HCEC 1CT (cell line): ENCODE measurements at places on chromosomes 4 and X.

DNA sequence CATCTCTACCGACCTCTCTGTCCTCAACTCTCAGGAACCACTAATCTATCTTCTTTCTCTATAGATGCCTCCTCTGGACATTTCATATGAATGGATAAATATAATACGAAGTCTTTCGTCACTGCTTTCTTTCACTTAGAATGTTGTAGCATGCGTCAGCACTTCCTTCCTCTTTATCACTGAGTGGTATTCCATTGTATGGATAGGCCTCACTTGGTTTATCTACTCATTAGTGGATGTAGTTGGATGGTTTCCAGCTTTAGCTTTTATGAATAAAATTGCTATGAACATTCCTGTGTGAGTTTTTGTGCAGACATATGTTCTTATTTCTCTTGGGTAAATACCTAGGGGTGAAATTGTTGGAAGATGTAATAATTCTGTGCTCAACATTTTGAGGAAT lies 528.2 kb upstream of the FAT1 start:
- no peak for DNase-seq

GRCh38 chr4:77665381-77666069 lies 59.9 kb downstream of the CXCL13 start:
- DNase-seq, result no peak

DNA sequence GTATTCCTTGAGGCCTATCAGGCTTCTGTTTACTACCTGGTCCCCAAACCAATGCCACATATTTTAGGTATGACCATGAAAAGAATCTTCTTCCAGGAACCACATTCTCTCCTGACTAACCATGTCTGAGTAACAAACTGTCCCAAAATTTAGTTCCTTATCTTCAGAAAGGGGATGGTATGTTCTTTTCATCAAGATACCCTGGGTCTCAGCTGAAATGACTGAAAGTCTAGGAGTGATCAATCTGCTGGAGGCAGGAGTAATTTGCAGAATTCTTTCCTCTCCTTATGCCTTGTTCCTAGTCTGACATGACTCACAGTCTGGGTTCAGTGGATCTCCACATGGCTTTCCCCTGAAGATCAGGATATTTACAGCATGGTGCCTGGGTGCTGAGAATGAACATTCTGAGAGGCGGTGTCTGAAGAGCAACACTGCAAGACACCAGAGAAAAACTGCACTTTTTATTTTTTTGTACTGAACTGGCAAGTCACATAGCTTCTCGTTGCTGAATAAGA lies 665.5 kb downstream of the TLL1 start:
- DNase-seq, result no peak

GRCh38 chr4:144820011-144820727 lies 174.2 kb downstream of the HHIP start:
- DNase-seq, result no peak

GRCh38 chr4:86948276-86948675 lies 13.5 kb downstream of the AFF1 start:
- no peak for DNase-seq

DNA sequence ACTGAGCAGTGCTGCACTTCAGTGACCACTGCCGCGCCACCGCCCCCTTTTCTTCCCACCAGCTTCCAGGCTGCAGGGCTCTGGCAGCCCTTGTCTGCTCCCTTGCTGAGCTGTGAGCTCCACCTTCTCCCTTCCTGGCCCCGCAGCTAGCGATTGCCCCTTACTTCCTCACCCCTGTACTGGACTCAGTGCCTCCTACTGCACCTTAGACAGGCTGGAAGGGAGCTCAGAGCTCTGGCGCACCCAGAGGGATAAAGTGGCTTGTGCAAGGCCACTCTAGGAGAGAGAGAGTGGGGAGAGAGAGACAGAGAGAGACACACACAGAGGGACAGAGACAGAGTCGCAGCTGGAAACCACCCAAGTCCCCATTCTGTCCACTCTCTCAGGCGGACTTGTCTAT lies 6.0 kb downstream of the RASL11B start:
- DNase-seq, result no peak

DNA sequence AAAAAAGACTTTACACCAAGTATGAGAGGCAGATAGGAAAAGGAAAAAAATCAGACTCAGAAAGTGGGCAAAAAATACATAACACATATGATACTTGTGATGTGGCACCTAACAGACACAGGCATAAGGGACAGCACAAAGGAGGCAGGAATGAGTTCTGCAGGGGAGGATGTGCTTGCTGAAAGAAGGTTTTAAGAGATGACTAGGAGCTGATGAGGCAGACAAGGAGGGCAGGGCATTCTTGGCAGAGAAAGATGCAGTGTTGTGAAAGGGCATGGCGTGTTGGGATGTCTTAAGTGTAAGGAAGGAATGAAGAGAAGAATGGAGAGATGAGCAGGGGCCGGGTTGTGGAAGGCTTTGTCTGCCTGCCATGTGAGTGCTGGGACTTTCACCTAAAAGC lies 49.7 kb upstream of the TMEM154 start:
- peak; percentile 50 for DNase-seq

DNA sequence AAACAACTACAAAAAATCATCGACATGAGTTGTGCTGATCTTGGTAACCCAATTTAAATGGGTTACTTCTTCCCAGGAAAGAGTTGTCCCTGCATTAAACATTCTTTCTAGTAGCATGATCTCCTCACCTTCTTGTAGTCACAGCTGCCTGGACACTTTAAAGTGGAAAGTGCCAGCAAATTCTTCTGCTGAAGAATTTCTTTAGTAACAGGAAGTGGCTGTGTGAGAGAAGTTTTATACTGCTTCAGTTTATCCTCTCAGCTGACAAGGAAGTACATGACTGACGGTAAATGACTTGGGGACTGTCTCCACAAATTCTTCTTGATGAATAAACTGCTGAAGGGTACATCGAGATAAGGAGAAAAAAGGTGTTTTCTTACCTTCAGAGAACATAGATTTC lies 18.2 kb upstream of the TNIP3 start:
- DNase-seq, result peak; percentile 26

- no peak for DNase-seq
These were observed at the start of gene TRIM60 for GRCh38 chr4:165031436-165032211. TRIM60 (plus strand) TSS chr4:165031999; CDS start chr4:165040073, 8,074 bp downstream.

GRCh38 chrX:9516635-9517034 lies 51.8 kb downstream of the TBL1X start:
- no peak for DNase-seq

- peak; percentile 76 for DNase-seq
These were observed 172 bp upstream of the HSPA4L start for GRCh38 chr4:127782025-127782274.

- peak; percentile 45 for DNase-seq
These were observed 81.5 kb upstream of the CD99 start for GRCh38 chrX:2609431-2610238.

GRCh38 chrX:16836371-16836770 lies 33.8 kb downstream of the RBBP7 start:
- DNase-seq, result no peak

GRCh38 chr4:129335276-129335675 lies 239.3 kb downstream of the C4orf33 start:
- no peak for DNase-seq

- no peak for DNase-seq
These were observed 157.4 kb downstream of the STIM2 start for GRCh38 chr4:27018076-27018475.

DNA sequence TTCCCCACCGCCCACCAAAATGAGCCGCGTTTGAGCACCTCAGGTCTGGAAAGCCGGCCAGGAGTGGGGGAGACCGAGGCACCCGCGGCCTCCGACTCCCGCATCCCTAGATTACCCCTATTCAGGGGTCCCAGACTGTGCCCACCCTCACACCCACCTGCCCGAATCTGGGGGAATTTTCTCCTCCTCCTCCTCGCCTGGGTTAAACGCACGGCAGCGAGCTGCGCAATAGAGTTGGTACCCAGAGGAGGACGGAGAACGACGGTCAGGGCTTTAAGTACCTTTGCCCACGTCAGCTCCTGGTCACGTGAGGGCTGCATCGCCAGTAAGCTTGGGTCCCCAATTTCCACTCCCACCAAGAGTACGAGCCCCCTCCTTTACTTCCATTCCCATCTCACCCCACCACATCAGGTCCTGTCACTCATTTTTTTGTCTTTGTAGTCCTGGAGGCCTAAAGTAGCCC lies at the start of gene ARMCX2:
Gene ARMCX2 (minus strand): TSS at position 250 of the 463 bp plus-strand sequence. CDS start 2,262 bp downstream, outside the sequence.
- DNase-seq, result peak; percentile 37

- no peak for DNase-seq
These were observed 25.5 kb downstream of the CDKN2AIP start for GRCh38 chr4:183469936-183470335.

DNA sequence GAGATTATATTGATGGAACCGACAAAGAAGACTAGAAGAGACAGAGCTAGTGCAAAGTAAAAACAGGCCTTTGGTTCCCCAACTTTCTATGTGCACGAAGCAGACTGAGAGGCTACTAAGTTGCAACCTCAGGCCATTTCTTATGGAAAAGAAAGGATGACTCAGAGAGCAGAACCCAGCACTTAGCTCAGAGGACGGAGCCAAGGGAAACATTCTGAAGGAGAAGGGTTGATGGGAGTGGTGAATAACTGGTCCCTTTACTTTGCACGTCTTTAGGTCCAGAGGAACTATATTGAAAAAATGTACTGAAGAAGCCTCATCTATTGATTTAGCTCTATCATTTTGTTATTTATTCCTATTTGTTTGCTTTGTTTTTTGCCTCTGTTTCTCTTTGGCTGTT lies 182.1 kb downstream of the CPE start:
- no peak for DNase-seq

GRCh38 chrX:108348525-108348924 lies 89.7 kb downstream of the COL4A6 start:
- no peak for DNase-seq

- no peak for DNase-seq
These were observed 185.4 kb downstream of the DKK2 start for GRCh38 chr4:106850691-106851090.

DNA sequence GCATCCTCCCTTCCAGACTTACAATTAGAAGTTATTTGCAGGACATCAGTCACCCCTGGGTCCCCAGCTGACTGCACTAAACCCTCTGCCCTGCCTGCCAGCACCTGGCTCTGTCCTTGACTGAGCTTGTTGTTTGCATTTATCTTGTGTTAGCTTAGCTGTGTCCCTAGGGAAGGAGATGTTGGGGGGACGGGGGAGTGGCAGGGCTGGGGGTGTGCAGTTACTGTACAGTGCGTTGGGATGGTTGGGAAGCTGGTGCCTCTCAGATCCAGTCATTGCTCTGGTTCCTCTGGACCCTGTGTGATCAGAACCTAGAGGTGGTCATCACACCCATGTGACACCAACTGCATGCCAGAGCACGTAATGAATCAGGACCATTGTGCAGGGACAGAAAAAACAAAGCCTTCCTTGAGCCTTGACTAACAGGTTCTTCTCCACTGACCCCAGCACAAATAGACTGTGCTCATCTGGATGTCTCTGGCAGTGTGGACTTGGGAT lies 32.7 kb upstream of the PROM1 start:
- DNase-seq, result no peak

- DNase-seq, result no peak
These were observed 64.4 kb downstream of the RPS3A start for GRCh38 chr4:151163855-151164254.

DNA sequence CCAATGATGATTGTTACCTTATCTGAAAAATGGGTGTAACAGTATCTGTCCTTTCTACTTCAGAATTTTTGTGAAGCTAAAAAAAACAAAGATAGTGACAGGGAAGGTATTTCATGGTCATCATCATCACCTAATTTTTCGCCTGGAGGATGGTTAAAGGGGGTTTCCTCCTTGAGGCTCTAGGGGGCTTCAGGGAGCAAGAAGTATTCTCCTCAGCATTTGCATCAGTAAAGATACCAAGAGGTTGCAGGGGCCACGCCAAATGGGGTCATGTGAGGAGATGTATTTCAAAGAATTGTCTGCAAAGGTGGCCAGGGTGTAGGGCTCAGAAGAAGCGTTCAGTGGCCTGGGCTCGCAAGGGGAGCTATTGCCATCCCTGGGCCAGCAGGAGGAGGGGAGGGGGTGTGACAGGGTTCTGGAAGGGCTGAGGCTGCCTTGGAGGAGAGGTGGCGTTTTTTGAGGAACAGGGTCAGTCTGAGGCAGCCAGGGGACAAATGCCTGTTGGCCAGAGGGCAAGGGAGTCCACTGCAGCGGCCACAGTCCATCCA lies 7.3 kb upstream of the NSG1 start:
- no peak for DNase-seq

DNA sequence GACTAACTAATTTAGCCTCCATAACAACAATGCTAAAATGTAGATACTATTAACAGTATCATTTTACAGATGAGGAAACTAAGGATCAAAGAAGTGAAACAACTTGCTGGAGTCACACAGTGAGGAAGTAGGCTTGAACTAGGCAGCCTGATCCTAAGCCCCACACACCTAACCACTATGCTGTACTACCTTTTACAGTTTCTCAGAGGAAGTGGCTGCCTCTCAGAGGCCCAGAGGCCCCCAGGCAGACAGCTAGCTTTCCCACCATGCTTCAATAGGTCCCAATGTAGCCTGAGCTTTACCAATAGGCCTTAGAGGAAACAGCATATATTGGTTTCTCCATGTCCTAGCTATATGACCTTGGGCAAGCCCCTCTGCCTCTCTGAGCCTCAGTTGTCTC lies 69.4 kb upstream of the PJA1 start:
- no peak for DNase-seq

GRCh38 chr4:99651016-99651769 lies 6.4 kb downstream of the C4orf54 start:
- no peak for DNase-seq

GRCh38 chr4:114284629-114285028 lies 305.2 kb upstream of the ARSJ start:
- no peak for DNase-seq

DNA sequence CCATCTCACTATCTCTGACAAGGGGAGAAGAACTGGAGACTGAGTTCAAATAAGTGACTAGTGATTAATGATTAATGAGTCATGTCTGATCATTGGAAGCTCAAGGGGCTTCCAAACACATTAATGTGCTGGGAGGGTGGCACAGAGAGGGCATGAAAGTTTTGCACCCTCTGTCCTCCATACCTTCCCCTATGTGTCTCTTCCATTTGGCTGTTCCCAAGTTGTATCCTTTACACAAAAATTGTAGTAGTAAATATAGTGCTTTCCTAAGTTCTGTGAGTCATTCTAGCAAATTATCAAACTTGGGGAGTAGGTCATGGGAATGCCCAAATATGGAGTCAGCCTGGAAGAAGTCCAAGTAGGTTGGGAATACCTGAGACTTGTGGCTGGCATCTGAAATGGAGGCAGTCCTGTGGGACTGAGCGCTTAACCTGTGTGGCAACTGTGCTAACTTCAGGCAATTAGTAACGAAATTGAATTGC lies 4.1 kb upstream of the FAM200B start:
- DNase-seq, result peak; percentile 39

DNA sequence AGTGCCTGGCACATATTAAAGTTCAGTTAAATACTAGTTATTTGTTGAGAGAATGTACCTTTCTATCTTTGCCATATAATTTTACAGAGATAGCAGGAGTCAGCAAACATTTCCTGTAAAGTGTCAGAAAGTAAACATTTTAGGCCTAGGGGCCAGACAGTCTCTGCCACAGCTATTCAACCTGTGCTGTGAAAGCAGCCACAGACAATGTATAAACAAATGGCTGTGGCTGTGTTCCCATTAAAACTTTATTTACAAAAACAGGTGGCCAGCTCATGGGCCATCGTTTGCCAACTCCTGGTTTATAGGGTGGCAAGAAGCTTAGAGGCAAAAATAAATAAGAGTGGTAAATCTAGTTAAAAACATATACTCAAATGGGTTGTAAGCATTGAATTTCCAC lies 34.0 kb upstream of the BRS3 start:
- no peak for DNase-seq

- no peak for DNase-seq
These were observed 97.5 kb upstream of the CXXC4 start for GRCh38 chr4:104592183-104592582.
